ENCODE measurements at places on chromosomes 12 and 14. TPM values are rescaled to one million over a fixed set of nuclear protein-coding genes. Genes with fewer than 3 reads are reported as not detected.
A peak's percentile ranks its signal among the peaks of the same experiment; 100 is the strongest.

DNA sequence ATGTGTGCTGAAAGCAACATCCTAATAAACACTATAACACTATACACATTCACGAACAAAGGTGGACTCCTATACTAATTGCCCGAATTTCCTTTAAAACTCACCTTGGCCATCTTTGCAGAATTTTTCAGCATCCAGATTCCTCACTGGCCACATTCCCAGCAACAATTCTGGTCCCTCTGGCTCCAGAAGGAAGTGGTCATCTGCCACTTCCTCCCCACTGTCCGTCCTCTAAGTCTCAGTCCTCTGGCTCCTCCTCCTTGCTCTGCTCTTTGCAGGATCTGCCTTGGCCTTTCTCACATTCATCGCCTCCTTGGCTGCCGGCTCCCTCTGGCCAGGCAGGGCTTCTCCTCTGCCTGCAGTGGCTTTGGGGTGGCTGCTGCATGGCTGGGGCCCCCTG, 426.0 kb downstream of the FUT8 start:
- DNase-seq: no peak

DNA sequence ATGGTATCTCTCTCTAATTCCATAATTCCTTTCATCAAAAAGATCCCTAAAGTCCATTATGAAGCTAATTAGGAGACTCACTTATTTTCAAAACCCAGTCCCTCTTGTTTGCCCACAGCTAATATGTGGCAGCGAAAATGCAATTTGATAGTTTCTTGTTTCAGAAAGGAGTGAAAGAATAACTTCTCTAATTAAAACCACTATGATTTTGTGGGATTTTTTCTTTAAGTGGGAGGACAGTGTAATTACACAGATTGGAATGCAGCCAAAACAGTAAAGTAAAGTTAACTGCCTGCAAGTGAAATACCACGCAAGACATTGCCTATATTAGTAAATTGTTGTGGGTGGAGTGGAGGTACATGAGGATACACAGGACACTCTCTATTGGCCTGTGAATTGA, 50.0 kb downstream of the PTPRO start:
- no peak for DNase-seq

The KRT73 gene
- polyA plus RNA-seq: 0.97 TPM

DNA sequence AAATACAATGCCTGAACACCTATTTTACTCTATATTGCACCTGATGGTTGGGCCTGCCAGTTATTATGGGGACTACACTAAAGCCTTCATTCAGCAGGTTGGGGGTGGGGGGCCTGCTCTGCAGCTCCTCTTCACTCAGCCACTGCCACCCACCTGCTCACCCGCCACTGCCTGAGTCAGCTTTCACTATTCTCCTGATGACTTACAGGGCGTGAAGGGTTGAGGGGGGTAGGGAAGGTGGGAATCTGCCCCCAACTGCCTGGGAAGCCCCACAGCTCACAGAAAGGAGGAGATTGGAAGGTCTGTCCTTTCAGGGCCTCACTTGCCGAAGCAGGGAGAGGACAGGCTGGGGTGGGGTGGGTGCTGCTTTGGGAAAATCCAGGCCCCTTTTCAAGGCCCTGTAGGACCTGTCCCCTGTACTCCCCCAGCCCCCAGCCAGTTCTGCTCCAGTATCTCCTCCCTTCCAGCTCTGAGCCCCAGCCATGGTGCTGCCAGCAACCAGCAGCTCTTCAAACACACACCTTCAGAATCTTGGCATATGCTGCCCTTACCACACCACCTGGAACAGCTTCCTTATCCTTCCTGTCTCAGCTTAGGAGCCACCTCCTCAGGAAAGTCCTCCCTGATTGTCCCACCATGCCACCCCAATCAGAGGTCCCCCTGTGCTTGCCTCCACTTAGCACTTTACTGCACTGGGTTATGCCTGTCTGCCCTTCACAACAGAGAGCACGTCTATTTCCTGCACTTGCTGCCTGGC, 33.1 kb downstream of the IRF2BPL start:
- DNase-seq: no peak

DNA sequence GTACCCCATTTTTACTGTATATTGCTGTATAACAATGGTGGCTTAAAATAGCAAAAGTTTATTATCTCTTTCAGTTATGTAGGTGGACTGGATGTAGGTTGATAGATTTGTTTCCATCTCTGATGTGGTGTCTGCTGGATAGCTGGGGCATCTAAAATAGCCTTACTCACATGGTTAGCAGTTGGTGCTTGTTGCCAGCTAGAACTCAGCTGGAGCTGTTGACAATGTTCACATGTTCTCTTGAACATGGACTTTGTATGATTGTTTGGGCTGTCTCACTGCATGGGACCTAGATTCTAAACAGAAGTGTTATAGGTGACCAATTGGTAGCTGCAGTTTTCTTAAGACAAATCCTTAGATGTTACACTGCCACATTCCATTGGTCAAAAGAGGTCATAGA, 126.9 kb downstream of the GPHN start:
- peak; percentile 15 for DNase-seq

DNA sequence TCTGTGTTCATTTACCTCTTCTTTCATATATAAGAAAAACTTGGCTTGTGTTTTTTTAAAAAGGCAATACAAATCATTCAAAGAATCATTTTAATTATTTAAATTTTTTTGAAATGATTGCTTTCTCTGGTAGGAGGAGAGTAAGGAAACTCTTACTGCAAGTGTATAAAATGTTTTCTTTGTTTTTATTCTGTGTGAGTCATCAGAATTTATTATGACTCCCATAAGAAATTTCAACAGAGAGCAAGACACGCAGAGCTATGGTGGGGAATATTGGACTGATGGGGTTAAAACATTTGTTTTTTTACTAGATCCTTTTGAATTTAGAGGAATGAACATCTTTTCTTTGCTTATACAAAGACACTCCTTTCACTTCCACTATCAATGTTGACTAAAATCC, 119.1 kb upstream of the ATXN7L3B start:
- no peak for DNase-seq

- no peak for DNase-seq
Observed at GRCh38 chr14:101333335-101334280, 227.7 kb upstream of the DIO3 start.

GRCh38 chr14:80638620-80639515, 302.7 kb downstream of the CEP128 start:
- no peak for DNase-seq

DNA sequence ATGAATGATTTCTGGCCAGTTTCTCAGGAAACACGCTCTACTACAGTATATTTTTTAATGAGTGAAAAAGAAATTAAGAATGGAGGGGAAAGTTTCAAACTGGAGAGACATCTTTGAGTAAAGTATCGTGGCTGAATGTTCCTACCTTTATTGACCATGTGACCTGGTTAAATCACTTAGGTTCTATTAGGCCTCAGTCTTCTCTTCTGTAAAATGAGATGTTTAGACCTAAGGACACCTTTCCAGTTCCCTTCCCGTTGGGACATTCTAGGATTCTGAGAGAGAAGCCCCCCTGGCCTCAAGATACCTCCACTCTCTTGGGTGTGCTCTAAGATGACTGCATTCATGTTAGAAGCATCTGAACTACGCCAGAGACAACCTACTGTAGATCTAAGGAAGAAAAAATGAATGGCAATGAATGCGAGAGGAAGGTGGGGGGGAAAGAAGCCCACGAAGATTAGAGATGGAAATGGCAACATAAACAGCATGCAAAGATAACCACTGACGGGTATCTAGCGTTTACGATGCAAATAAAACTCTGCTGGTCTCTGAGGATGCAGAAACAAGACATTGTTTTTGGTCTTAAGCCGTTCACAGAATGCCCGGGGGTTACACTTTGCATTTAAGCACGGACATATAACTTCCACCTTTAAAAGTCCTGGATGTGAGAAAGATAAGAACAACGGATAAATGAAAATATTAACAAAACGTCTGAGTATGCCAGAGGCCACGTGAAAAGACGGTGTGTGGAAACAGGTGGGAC, 599 bp upstream of the CPSF6 start:
- DNase-seq: no peak

The SARNP gene
- 71.4 TPM for polyA plus RNA-seq

DNA sequence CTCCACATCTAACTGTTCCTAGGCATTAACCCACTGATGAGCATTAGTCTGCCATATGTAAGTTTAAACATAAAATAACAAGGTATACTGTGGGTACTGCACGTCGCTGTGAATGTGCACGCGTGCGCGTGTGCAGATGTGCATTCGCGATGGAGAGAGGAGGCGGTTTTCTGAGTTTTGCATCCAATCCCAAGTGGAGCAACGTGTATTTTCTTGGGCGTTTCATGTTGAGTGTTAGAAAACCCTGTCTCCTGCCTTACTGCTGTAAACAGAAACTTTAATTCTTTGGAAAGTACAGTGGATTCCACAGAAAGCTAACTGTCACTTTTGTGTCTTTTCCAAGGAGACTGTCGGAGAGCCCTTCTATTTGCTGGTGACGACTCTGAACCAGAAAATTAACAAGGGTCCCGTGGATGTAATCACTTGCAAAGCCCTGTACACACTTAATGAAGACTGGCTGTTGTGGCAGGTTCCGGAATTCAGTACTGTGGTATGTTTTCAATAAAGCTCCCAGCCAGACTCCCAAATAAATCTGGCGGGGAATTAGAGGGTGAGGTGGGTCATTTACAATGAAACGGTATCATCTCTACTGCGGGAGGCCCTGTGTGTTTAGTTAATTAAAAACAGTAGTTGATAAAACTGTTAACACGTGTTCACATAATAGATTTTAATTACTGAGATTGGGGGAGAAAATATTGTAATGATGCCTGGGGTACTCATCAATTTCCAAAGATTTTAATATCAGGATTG, 116.5 kb downstream of the PLXNC1 start:
- no peak for DNase-seq

- DNase-seq: no peak
Observed at GRCh38 chr12:72011374-72011773, 72.7 kb downstream of the TPH2 start.

GRCh38 chr12:99997806-99998205, 13.1 kb upstream of the ANKS1B start:
- no peak for DNase-seq

The GUCY2C gene
- polyA plus RNA-seq: 126 TPM

GRCh38 chr14:95902273-95902826, 25.7 kb downstream of the TUNAR start:
- no peak for DNase-seq

DNA sequence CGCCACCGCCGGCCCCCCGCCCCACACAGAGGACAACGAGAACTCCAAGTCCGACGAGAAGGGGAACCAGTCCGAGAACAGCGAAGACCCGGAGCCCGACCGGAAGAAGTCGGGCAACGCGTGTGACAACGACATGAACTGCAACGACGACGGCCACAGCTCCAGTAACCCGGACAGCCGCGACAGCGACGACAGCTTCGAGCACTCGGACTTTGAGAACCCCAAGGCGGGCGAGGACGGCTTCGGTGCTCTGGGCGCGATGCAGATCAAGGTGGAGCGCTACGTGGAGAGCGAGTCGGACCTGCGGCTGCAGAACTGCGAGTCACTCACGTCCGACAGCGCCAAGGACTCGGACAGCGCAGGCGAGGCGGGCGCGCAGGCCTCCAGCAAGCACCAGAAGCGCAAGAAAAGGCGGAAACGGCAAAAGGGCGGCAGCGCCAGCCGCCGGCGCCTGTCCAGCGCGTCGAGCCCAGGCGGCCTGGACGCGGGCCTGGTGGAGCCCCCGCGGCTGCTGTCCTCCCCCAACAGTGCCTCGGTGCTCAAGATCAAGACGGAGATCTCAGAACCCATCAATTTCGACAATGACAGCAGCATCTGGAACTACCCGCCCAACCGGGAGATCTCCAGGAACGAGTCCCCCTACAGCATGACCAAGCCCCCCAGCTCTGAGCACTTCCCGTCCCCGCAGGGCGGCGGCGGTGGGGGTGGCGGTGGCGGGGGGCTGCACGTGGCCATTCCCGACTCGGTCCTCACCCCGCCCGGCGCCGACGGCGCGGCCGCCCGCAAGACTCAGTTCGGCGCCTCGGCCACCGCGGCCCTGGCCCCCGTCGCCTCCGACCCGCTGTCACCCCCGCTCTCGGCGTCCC, 150.9 kb downstream of the EGLN3 start:
- no peak for DNase-seq

- DNase-seq: no peak
Observed at GRCh38 chr14:100770605-100771120, 44.0 kb downstream of the DLK1 start.

GRCh38 chr14:95256002-95256775, 63.5 kb downstream of the CLMN start:
- no peak for DNase-seq
